Right kidney (tissue), 9 donors: ENCODE measurements at places on chromosomes 1 and 21.

DNA sequence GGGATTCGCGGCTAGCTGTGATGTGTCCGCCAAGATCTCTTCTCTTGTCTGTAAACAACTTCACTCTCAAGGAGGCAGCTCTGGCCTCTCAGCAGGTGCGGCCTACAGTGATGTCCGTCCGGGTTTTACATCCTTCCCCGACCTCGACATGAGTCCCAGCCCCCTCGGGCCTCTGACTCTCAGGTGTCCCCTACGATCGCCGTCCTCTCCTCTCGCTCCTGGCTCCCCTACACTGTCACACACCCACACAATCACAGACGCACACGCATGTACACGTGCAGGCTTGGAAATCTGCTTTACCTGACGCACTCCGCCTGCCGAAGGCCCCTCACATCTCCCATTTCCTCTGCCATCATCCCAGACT is 797 bp upstream of the RSPH1 start:
- no peak for DNase-seq

DNA sequence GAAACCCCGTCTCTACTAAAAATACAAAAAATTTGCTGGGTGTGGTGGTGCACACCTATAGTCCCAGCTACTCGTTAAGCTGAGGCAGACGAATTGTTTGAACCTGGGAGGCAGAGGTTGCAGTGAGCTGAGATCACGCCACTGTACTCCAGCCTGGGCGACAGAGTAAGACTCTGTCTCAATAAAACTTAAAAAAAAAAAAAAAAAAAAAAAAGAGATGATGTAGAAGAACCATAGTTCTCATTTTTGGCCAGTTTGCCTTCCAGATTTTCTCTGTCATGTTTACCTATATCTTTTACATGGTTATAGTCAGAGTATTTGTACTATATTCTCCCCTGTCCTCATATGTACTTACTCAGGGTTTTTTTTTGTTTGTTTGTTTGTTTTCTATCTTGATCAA is 53.6 kb downstream of the UCK2 start:
- DNase-seq: no peak

- no peak for DNase-seq
Observed at GRCh38 chr1:22344329-22344630, 107.4 kb upstream of the ZBTB40 start.

GRCh38 chr1:160400646-160401486 is 502 bp downstream of the VANGL2 start:
- DNase-seq: peak; percentile 78

- no peak for DNase-seq
Observed at GRCh38 chr1:179950651-179951050, 4.0 kb upstream of the CEP350 start.

GRCh38 chr1:87685311-87686135 is 356.8 kb downstream of the LMO4 start:
- peak; percentile 44 for DNase-seq

- no peak for DNase-seq
Observed at GRCh38 chr1:64680599-64680998, 64.3 kb upstream of the RAVER2 start.

GRCh38 chr1:172429331-172430127 is 9.0 kb downstream of the C1orf105 start:
- DNase-seq: no peak

DNA sequence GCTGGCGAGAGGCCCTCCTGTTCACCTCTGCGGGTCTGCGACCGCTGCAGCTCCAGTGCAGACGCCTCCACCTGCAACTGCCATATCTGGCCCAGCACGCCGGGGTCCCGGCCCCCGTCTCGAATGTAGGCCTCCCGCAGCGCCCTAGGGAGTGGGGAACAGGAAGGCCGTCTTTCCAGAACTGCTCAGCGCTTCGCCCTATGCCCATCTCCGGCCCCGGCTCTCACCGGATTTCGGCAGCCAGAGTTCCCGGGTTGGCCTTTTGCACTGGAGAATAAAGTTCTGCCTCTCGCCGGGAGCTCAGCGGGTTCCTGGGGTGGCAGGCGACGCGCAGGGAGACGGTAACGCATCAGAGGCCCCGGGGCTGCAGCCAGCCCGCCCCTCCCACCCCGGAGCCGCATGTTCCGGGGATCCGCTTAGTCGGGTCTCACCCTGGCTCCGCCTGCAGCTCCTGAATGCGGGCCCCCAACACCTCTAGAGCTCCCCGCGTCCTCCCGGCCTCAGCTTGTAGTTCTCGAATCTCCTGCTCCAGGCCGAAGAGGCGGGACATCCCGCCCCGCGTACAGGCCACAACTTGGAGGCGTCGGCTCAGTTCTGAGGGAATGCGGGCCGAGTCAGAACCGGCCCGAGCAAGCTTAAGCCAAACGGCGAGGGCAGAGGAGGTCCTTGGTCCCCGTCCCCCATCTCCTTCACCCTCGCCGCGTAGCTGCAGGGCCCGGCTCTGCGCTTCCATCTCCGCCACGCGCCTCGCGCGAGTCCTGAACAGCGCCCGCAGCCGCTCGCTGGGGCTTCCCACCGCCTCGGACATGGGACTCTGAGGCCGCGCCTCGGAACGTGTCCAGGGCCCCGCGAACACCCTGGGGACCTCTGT is 1.1 kb downstream of the CCDC17 start:
- DNase-seq: peak; percentile 70

- DNase-seq: no peak
Observed at GRCh38 chr1:110760321-110760720, 85.6 kb upstream of the KCNA3 start.
